ENCODE measurements at places on chromosomes 11 and 22. TPM values are rescaled to one million over a fixed set of nuclear protein-coding genes. Genes with fewer than 3 reads are reported as not detected.

GRCh38 chr22:47293368-47294221 lies 531.1 kb downstream of the TBC1D22A start:
- no peak for DNase-seq

HORMAD2 gene
- not detected for total RNA-seq

ROBO4 gene
- total RNA-seq, result not detected

DNA sequence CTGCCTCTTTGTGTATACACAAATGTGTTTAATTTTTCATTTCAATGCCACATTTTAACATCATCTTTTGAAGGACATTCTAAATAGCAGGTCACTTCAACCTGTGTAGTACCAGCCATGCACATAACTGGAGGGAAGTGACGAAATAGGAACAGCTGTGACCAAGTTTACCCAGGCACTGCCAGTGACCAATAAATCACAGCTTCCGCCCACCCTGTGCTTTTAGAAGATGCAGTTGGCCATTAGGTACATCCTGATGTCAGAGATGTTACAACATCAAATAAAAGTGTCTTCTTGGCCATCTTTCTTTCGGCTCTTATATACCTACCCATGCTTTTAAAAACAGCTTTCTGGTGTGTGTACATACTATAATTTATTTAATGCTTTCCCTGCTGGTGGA lies 7.8 kb downstream of the LDLRAD3 start:
- no peak for DNase-seq

GRCh38 chr11:27873664-27874063 lies 173.4 kb upstream of the BDNF start:
- DNase-seq, result no peak

- DNase-seq, result no peak
These were observed 34.2 kb downstream of the MACROD1 start for GRCh38 chr11:64131683-64132190.

GRCh38 chr22:28798810-28799605 lies 1.4 kb downstream of the XBP1 start:
- DNase-seq, result no peak

OR5W2 gene
- not detected for total RNA-seq

- no peak for DNase-seq
These were observed 10.0 kb downstream of the PPM1F start for GRCh38 chr22:21942407-21943343.

Data from activated T-cell treated with anti-CD3 and anti-CD28 coated beads, Interleukin-2, amount 50 U/mL, for 4 hours (primary cell).